ENCODE measurements at places on chromosomes 11 and 22. TPM values are rescaled to one million over a fixed set of nuclear protein-coding genes. Genes with fewer than 3 reads are reported as not detected.

DNA sequence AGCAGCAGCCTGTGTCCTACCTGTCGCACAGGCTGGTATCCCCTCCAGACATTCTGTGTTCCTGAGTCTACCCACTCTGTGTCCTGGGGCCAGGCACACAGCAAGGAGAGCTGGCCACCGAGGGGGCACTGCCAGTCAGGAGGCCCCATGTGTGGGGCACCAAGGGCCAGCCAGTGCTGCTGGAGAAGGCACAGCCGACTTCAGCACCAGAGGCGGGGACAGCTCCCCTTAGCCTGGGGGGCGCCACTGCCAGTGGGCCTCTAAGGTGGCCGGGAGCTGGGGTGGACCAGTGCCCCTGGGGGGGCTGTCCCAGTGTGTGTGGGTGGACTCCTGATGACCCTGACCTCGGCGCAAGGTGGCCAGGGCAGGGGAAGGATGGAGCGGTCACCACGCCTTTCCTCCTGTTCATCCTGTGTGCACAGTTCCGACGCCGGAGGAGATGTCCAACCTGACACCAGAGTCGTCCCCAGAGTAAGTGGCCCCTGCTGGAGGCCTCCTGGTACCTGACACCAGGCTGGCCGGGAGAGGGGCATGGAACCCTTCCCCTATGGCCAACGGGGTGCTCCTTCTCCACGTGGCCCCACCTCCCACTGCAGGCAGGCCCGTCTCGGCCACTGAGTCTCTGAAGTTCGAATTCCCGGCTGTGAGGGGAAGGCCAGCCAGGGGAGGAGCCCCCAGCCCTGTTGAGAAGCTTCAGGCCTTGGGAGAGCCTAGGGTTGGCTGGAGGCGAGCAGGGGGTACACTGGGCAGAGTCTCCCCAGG, 35.4 kb downstream of the MOB2 start:
- no peak for DNase-seq

GRCh38 chr22:36327922-36328551, 59.7 kb downstream of the MYH9 start:
- no peak for DNase-seq

- DNase-seq: peak; percentile 25
Measured at GRCh38 chr11:47220401-47220821, 5.6 kb downstream of the DDB2 start.

DNA sequence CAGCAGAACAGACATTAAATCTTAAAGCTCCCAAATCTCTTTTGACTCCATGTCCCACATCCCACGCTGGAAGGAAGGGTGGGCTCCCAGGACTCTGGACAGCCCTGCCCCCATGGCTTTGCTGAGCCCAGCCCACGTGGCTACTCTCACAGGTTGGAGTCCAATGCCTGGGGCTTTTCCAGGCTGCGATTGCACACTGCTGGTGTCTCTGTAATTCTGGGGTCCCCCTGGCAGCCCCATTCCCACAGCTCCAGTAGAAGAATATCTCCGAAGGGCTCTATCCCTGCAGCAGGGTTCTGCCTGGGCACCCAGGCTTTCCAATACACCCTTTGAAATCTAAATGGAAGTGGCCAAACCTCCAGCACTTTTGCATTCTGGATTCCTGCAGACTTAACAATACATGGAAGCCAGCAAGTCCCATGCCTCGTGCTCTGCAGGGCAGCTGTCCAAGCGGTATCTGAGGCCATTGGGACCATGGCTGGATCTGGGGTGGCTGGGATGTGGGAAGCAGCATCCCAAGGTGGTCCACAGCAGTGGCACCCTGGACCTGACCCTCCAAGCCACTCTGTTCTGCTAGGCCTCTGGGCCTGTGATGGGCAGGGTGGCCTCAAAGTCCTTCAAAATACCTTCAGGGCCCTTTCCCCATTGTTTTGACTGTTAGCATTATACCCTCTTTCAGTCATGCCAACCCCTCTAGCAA, 47.9 kb upstream of the TH start:
- no peak for DNase-seq

DNA sequence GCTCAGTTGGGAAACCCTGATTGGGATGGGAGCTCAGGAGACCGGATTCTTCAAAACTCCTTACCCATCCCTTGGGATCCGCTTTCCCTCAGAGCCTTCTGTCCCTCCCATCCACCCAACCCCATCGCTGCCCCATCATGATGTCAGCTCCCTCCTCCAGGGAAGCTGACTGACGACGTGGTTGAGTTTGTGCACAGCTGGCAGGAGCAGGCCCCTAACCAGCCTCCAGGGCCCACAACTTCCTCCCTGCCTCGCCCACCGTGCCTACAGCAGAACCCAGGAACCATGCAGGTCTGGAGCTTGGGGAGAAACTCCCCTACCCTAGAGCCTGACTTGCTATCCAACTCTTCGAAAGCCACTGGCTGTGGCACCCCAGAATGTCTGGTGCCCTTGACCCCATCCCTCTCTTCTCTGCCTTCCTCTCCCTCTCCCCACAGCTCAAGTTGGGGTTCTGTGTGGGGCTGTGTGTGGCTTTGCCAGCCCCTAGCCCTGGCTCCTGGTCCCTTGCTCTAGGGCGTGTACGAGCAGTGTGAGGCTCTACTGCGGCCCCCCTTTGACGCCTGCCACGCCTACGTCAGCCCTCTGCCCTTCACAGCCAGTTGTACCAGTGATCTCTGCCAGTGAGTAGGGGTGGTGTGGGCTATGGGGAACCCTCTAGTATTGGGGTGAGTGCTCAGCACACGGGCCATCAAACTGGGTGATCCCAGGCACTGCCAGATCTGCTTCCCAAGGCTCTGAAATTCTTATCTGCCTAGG, 11.1 kb downstream of the OTOG start:
- DNase-seq: no peak

Gene C11orf91
- 0.35 TPM for total RNA-seq
